ENCODE measurements at places on chromosomes 11 and 22.

GRCh38 chr22:46833228-46833627 lies 70.8 kb downstream of the TBC1D22A start:
- no peak for DNase-seq

DNA sequence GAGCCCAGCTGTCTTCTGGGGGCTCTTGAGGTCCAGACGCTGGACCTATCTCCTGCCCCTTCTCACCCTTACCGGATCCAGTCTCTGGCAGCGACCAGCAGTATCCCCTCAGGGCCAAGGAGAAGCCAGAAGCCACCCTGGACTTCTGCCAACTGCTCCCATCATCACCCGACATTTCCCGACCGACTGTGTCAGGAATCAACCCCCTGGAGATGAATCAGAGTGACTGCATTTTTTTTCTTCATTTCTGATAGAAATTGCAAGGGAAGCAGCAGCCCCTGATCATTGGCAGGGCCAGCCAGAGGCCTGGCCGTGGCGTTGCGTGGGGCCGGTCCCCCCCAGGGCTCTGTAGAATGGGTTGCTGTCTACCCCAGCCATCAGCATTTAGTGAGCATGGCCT lies 5.2 kb upstream of the LIF start:
- no peak for DNase-seq

DNA sequence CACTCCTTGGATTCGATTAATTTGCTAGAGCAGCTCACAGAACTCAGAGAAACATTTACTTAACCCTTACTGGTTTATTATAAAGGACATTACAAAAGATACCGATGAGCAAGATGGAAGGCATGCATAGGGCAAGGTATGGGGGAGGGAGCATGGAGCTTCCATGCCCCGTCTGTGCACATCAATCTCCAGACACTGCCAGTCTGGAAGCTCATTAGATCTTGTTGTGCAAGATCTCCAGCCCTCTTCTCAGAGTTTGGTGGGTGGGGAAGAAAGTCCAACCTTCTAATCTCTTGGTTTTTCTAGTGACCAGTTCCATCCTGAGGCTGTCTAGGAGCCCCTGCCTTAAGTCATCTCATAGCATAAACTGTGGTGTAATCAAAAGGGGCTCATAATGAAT lies 190.7 kb downstream of the UVRAG start:
- no peak for DNase-seq

DNA sequence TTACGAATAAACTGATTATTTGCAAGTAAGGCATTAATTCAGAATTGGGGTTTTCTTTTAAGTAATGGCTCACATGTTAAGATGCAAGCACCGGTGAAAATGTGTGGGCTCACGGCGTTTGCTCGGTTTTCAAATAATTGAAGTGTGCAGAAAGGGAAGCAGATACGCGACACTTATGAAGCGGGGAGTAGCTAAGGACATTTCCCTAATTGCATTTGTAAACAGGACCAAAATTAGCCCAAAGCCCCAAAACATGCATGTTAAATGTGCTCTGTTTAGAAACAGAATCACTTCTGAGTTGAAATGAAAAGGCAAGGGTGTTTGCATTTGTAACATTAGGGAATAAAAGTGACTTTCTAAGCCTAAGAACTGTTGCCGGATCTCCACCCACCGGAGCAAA lies 61.3 kb downstream of the ELFN2 start:
- no peak for DNase-seq

DNA sequence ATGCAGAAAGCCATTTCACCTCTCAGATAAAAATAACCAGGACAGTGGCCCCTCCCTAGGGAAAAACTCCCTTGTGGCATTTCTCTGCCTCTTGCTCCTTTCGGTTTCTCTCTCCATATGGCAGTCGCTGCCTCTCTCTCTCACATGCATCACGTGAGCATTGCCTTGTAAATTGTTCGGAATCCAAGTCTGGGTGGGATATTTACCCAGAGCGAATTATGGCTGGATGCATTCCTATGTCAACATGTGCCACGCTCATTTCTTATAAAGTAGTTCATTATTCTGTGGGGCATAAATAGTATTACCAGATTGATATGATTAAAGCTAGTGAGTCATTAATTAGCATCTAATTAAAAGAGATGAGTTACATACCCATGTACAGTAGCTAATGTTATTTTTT lies 392.9 kb downstream of the INSC start:
- no peak for DNase-seq

GRCh38 chr22:19578180-19579004 lies 54.2 kb upstream of the CLDN5 start:
- DNase-seq = no peak

- DNase-seq = no peak
Observed at GRCh38 chr11:128789497-128790150, 77.5 kb downstream of the KCNJ1 start.

DNA sequence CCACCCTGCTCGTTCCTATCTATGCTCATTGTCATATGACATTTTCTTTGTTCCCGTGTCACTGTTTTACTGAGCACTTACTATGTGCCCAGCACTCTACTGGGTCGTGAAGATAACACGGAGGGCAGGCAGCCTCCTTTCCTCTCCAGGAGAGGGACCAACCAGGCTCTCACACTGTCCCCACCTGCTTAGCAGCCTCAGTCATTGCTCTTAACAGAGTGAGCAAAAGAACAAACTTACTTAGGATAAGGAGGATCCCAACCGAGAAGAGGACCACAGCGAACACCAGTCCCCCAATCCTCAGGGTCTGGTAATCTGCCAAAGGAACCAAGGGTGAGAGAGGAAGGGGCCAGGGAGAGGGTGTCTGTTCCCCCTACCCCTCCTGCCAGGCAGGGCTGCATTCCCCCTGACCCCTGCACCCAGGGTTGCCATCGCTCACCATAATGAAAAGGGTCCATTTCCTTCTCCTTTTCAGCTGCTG lies 17.0 kb upstream of the FXYD2 start:
- DNase-seq = no peak

DNA sequence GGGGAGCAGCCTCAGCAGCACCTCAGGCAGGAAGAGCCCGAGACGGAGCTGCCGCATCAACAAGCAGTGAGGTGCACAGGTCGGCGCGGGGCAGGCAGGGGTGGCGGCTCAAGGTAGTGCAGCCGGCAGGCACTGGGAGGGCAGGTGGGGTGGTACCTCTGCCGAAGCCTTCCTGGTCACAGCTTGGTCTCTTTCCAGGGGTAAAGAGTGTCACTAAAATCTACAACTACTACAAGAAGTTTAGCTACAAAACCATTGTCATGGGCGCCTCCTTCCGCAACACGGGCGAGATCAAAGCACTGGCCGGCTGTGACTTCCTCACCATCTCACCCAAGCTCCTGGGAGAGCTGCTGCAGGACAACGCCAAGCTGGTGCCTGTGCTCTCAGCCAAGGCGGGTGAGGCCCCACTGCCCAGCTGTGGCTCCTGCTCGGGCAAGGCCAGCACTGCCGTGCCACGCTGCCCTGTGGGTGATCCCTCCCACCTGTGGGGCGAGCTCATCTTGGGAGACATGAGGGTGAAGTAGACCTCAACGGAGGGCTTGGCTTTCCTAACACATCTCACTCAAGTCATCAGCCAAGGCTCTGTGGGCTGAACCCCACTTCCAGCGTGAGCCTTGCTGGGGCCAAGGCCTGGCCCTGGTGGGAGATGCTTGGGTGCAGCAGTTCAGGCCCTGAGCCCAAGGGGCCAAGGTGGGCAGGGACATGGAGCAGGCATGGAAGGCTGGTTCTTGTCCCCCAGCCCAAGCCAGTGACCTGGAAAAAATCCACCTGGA lies 13.6 kb downstream of the GATD1 start:
- no peak for DNase-seq

- DNase-seq = no peak
Observed at GRCh38 chr11:115363921-115364320, 140.3 kb downstream of the CADM1 start.

DNA sequence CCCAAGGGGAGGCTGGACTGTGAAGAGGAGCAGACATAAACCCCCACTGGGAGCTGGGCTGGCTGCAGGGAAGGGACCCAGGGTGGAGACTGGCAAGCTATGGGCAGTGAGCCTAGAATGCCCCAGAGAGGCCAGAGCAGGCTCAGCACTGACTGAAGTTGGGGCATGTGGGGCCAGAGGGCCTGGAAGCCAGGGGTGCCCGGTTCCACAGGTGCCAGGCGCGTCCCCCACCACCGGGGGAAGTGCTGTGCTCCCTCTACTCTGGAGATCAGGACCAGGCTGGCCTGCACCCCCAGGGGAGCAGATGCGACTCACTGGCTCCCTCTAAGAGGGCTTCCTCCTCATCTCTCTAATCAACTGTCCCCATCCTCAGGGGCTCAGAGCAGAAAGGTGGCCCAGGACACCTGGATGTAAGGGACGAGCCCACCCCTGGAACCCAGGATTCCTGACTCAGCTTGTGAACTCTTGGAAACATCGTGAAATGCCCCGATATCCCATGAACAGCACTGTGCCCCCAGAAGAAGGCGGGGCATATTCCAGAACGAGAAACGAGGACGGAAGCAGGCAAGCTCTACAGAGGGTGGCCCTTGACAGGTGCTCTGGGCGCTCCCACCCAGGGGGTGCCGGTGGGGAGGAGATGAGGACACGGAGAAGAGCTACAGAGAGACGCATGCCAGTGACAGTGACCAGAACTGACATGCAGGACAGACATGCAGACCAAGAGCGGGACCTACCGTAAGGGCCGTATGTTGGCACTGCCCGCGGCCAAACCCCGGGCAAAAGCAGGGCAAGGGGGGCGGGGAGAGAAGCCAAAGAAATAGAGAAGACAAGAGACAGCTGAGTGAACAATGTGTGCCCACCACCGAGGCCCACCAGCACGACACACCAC lies 20.4 kb downstream of the MAFF start:
- no peak for DNase-seq

DNA sequence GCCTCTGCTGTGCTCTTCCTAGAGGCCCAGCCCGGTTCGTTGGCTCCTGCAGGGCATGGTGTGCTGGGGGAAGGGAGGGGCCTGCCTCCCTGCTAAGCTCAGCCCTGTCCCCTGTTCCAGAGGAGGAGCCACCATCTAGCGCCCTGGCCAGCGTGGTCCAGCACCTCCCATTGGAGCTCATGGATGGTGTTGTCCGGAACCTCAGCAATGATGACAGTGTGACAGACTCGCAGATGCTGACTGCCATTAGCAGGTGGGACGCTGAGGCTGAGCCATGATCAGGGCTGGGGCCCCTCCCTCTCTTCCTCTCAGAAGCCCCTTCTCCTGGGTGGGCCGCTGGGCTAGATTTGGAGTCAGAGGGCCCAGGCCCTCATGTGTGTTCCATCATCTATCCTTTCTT lies 9.1 kb downstream of the USP35 start:
- no peak for DNase-seq

- DNase-seq = no peak
Observed at GRCh38 chr11:27907091-27907490, 200.9 kb downstream of the KIF18A start.

DNA sequence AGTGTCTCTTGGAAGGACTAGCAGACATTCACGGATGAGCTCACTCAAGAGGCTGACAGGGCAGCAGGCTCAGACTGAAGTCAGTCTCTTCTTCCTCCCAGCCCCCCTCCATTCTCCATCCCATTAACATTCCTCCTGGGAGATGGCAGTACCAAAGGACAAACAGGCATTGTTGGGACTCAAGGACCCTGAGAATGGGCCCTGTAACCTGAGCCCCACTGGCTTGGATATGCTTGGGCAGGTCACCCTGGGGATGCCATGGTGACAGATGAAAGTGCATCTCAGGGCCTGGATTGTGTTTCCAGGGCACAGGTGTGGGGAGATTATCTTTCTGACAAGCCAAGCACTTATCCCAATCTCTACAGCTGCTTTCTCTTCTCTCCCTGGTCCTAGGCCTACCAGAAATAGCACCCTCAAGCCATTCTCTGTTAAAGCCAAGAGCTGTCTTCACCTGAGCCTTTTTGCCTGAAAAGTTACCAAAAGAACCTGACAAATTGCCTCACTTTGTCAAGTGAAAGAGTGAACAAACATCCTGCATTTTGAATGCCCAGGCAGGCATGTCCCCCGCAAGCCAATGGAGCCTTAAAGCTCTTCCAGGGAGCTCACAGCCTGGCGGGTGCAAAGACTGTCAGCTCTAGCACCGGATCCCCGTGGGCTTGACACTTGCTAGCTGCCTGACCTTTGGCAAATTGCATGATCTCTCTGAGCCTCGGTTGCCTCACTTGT lies 366.0 kb upstream of the NARS2 start:
- no peak for DNase-seq

DNA sequence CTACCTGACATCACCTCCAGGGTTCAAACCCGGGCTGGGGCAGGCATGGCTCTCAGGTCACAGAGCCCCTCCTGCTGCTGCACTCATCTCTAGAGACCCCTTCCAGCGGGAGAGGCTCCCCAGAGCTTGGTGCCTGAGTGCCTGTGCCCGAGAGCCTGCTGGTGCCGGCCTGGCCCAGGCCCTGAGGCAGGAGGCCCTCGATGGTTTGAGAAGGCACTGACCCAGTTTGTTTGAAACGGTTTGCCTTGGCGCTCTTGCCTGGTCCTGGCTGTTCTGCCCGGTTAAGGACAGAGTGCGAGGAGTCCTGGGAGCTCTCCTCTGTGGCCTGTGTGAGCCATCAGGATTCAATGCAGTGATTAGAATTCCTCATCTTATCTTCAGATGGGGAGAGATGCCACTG lies 88.9 kb downstream of the TBC1D22A start:
- no peak for DNase-seq

DNA sequence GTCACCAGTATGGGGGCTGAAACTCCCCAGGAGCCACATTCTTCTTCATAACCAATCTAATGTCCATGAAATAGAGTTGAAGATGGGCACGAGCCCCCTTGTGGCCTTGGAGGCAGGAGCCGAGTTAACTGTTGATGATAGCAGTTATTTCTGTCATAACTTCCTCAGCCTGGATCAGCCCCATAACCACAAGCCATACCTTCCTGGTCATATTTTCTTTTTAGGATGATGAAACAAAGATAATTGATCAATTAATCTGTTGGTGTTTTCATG lies 65.0 kb upstream of the TTC12 start:
- DNase-seq = no peak

GRCh38 chr11:72460091-72460647 lies 25.8 kb upstream of the CLPB start:
- no peak for DNase-seq

GRCh38 chr11:115759622-115760460 lies 255.6 kb upstream of the CADM1 start:
- DNase-seq = no peak

DNA sequence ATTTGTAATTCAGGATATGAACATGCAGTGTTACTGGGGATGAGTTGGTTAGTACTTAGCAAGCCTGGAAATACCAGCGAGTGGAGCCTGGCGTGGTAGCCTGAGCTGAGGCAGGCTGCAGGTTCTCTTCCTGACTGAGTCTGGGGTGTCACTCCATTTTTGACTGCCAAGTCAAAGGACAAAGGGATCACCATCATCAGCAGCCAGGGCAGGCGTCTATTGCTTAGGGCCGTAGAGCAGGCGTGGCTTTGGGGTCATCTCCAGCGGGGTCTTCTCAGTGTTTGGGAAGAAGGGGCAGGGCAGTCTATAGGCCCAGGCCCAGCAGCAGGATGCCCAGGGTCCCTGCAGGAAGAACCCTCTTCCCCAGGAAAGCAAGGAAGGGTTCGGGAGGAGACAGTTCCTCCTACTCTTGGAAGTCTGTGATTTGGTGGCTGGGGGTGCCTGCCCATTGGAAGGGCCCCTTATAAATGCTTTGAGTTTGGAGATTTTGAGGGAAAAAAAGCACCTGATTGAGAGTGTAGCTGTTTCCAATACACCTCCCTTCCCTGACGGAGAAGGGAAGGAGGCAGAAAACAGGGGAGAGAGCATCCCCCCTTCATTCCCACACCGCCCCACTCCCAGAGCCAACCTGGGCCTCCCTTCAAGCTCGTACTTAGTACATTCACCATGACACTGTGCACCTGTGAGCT lies 51.5 kb upstream of the SPATA19 start:
- DNase-seq = no peak

- DNase-seq = no peak
Observed at GRCh38 chr22:30675436-30675835, 7.8 kb upstream of the DUSP18 start.

GRCh38 chr11:61940466-61940865 lies 9.7 kb upstream of the BEST1 start:
- no peak for DNase-seq

Data from activated CD4-positive, alpha-beta T cell treated with anti-CD3 and anti-CD28 coated beads for 4 hours (primary cell).